ENCODE measurements at places on chromosomes 5 and 9. TPM values are rescaled to one million over a fixed set of nuclear protein-coding genes. Genes with fewer than 3 reads are reported as not detected.

DNA sequence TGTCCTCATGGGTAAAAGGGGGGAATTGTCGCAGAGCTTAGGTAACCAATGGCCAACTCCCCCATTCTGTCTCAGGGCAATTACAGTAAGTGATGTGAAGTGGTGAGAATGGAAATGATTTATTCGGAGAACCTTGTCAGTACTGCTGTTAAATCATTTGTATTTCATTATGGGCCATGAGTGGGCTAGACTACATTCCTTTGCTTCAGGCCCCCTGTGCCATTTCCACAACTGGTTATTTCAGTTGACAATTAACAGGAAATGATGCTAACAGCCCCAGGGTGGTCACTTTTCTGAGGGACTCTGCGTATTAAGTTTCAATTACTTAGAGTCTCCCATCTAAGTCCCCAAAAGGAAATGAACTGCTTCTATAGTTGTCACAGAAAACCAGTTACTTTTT lies 653.7 kb downstream of the CCDC171 start:
- DNase-seq = no peak

DNA sequence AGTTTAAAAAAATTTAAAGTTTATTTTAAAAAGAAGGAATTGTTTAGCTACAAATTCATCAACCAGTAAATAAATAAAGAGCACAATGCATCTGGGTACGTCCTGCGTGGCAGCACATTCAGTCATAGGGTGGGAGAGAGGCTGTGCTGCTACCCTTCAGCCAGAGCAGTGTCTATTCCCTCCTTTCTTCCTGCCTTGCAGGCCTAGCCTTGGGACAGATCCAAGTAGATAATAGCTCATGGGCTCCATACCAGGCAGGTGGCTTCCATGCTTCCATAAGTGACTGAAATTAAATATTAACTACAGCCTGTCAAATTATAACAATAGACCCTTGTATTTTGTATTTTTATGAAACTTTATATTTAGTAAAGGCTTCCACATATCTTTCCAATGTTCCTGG lies 408.3 kb upstream of the RGMB start:
- DNase-seq = no peak

DNA sequence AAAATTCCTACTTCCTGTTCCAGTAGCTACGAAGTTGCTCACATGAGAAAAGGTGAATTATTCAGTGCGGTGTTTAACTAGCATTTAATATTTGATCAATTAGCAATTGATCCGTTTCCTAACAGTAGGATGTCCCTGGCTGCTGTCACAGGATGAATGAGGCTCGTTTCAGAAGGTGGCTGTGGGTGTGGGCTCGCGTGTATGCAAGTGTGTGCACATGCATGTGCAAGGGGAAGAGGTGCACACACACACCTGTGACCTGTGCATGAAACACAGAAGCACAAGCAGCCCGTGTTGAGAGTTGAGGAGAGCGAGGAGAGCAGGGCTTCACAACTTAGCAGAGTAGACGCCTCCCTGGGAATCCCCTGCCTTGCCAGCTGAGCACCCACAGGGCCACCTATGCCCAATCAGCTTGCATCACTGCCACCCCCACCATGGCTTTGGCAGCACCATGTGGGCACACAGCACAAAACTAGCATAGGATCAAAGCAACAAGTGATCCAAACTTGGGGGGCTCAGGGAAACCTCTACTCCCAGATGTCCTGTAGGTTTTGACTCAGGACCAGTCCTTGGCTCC lies 107.2 kb downstream of the C5orf15 start:
- DNase-seq = no peak

DNA sequence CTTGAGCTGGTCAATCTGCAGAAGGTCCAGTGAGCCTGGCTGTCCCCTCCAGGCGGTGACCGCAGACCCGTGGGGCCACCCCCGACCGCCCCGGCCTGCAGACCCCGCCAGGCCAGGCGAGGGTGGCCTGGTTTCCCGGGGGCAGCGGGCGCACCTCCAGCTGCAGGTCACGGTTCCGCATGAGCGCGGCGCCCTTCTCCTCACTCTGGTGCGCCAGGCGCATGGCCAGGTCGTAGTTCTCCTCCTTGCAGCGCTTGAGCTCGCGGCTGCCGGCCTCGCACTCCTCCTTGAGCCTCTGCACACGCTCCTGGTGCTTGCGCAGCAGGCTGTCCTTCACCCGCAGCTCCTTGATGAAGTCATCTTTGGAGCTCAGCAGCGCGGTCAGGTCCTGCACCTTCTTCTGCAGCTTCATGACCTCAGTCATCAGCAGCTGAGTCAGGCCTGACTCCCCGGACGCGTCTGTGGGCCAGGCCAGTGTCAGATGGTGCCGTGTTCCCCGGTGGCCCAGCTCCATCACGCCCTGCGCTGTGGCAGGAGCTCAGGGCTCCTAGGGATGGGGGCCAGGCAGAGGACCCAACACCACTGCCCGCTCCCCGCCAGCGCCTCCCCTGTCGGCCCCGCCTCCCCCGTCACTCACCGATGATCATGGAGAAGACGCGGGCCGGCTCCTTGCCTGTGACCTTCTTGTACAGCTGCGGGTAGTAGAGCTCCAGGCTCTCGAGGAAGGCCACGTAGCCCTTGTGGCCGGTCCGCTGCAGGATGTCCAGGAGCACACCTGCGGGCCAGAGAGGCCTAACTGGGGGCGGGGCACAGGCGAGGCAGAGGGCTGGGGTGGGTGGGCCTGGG lies 2.6 kb downstream of the CARD9 start:
- DNase-seq = no peak

- DNase-seq = no peak
Measured at GRCh38 chr9:68476422-68476821, 64.3 kb downstream of the TMEM252 start.

GRCh38 chr5:173542964-173543363 lies 73.5 kb downstream of the BOD1 start:
- DNase-seq = no peak

DNA sequence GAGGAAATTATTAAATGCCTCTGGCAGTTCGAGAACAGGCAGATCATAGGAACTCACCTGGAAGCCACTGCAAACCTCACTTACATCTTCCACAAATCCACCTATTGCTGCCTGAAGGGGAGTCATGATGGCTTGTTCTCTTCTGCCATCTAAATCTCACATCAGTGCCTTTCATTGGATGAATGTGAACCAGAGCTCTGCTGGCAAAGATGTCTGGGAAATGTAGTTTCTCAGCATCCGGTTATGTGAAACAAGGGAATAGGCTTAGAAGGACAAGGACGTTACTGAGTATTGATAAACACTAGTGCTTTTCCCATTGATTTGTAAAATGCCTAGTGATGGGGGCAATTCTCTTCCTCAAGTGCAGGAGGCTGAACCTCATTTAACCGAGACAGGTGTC lies 483.3 kb downstream of the ARHGEF28 start:
- no peak for DNase-seq

DNA sequence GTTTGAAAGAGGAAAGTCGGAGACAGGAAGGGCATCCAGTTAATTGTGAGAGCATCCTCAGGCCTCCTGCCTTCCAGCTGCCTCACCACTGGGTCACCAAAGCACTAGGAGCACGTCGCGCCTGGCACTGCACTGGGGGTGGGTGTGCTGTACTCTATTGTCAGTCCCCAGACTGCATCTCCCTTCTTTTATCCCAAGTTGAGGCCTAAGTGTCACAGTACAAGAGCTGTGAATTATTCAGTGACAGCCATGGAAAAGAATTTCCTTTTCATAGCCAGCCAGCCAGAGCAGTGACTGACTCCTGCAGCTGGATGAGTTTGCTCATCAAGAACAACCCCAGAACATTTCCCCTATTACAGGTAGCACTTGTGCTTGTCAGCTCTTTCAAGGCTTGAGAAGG lies 16.3 kb downstream of the CLTA start:
- DNase-seq = no peak

- no peak for DNase-seq
Measured at GRCh38 chr9:132350861-132351315, 3.9 kb downstream of the SETX start.

- DNase-seq = no peak
Measured at GRCh38 chr5:80592761-80593160, 22.7 kb upstream of the ANKRD34B start.

GRCh38 chr5:158644301-158644700 lies 455.4 kb downstream of the EBF1 start:
- DNase-seq = no peak

GRCh38 chr5:88824141-88824540 lies 58.8 kb downstream of the MEF2C start:
- no peak for DNase-seq

DNA sequence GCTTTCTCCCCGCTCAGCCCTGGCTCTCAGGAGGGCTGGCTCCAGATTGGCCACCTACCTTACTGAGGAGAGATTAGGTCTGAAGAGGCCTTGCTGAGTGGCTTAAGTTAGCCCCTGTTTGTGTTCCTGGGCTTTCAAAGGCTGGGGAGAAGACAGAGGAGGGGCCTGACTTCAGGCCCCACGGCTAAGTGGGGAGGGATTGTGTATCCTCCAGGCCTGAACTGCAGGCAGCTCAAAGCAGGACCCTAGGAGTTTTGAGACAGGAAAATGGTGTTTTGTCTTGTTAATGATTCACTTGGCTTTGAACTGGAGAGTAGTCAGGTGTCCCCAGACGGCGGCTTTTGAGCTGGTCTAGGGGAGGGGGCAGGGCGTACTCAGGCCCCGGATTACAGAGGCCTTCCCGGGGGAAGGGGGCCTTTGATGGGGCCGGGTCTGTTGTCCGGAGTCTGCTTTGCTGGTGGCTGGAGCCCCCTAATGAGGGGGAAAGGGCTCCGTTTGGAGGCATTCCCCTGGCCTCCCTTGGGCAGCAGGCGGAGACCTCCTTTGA lies 162.0 kb upstream of the SMIM23 start:
- peak; percentile 55 for DNase-seq

GRCh38 chr5:72523960-72524582 lies 16.9 kb upstream of the ZNF366 start:
- no peak for DNase-seq

GRCh38 chr9:109640580-109641371 lies 139.2 kb upstream of the PALM2AKAP2 start:
- peak; percentile 56 for DNase-seq

DNA sequence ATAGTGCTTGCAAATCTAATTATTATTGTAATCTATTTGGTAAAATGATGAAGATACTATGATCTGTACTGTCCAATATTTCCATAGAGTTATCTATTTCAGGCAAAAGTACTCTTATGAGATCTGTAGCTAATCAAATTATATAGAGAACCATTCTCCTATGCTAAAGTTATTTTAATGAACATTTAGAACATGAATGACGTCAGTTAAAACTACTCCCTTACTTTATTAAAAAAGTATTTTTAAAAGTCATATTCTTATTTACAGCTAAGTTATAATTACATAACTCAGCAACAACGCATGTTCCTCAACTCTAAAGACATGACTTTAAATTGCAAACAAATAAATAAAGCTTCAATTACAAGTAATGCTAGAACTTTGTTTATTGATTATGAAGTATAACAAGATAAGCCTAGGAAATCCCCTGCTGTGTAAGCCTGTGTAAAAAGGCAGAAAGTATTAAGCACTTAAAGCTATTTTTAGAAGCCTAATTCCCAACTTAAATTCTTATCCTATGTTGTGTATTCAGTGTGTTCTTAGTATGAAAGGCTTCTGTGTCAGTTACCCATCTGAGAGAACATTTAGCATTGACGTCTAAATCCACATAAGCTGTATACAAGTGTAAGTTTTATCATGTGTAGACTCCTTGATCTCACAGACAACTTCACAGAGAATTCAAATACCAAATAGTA lies 285.7 kb downstream of the HCN1 start:
- no peak for DNase-seq

DNA sequence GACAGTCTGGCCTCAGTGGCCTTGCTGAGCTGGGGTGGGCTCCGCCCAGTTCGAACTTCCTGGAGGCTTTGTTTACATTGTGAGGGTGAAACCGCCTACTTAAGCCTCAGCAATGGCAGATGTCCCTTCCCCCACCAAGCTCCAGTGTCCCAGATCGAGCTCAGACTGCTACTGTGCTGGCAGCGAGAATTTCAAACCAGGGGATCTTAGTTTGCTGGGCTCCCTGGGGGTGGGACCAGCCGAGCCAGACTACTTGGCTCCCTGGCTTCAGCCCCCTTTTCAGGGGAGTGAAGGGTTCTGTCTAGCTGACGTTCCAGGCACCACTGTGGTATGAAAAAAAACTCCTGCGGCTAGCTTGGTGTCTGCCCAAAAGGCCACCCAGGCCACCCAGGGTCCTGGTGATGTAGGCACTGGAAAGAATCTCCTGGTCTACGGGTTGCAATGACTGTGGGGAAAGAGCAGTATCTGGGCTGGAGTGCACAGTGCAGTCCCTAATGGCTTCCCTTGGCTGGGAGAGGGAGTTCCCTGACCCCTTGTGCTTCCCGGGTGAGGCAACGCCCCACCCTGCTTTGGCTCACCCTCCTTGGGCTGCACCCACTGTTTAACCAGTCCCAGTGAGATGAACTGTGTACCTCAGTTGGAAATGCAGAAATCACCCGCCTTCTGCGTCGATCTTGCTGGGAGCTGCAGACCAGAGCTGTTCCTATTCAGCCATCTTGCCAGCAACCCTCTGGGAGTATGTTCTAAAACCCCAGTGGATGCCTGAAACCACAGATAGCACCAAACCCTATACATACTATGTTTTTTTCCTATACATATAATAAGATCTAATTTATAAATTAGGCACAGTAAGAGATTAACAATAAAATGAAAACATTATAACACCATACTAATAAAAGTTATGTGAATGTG lies 95.5 kb downstream of the TMEM161B start:
- DNase-seq = no peak

DNA sequence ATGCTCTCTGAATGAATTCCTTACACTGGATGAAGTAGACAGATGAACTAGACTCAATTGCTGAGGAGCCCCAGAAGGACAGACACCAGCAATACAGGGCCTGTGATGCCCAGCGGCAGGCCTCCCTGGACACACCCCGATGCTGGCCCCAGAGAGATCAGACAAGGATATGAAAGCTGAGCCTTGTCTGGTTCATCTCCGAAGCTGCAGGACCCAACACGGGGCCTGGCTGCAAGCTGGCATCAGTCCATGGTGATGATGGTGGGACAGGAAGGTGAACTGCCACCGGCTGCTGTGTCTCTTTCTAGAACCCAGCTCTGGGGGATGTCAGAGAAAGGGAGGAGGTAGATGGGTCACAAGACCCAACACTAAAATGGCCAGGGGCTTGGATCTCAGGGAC lies 104.0 kb upstream of the LMX1B start:
- no peak for DNase-seq

GRCh38 chr9:37102486-37102885 lies 17.9 kb upstream of the ZCCHC7 start:
- DNase-seq = no peak

GRCh38 chr9:34501372-34501771 lies 21.4 kb downstream of the ENHO start:
- DNase-seq = no peak

DNA sequence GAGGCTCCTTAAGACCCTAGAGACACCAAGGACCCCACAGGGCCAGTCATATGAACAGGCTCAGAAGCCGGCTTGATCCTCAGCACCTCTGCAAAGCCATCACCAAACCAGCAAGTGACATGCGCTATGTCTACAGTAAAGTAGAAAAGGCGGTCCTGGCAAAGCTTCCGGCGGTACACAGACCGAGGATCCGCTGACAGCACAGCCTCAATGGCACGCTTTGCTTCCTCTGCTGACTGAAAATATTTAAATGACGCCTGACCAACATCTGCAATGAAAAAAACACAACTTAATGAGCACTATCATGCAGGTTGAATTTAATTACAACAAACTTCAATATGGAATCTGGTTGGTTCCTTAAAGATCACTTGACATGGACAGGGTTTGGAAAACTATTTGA lies 17.6 kb downstream of the TRMO start:
- DNase-seq = no peak

The UAP1L1 gene
- 6.6 TPM for polyA plus RNA-seq

The HMMR gene
- polyA plus RNA-seq = 19.7 TPM

The PCDHGA1 gene
- 0.87 TPM for polyA plus RNA-seq

The PCDHA11 gene
- 0.37 TPM for polyA plus RNA-seq

The PROB1 gene
- polyA plus RNA-seq = 2.0 TPM
